ENCODE measurements at places on chromosomes 7 and 10.

DNA sequence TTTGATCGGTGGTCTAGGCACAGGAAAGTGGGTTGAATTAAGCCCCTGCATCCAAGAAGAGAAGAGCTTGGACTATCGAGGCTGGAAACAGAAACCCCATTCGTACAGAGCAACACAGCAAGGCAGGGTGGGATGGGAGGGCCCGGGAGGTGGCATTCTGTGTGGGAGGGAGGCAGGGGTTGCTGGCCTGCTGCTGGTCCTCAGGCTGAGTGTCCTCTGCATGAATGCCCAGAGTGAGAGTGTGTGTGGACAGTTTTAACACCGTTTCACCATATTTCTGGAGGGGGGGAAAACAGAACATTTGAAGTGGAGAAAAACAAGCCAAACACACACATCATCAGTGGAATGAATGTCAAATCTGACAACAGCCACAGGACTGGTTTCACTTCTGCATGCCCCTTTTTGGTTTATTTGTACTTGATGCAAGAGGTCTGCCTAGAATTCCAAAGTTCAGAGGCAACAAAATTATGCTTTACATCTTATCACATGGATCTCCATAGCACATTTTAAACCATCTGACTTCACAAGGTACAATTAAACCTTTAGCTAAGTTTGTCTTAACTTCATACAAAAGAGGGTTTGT, 11.1 kb upstream of the ENO4 start:
- no peak for DNase-seq

DNA sequence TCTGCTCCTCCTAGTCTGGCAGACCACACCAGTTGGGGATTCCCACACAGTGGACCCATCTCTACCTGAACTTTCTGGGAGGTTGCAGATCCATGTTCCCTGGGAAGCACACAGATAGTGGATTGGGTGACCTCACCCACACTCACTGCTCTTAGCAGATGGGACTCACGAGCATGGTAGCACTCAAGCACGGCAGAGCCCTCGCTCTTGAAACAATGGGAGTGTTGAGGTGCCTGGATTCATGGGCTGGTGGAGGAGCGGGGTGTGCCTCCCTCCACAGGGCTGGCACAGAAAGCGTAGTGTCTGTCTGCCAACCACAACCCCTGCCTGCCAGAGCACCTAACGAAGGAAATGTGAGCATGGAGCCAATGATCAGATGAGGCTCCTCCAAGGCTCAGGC, 568.0 kb downstream of the POM121L12 start:
- DNase-seq: no peak

DNA sequence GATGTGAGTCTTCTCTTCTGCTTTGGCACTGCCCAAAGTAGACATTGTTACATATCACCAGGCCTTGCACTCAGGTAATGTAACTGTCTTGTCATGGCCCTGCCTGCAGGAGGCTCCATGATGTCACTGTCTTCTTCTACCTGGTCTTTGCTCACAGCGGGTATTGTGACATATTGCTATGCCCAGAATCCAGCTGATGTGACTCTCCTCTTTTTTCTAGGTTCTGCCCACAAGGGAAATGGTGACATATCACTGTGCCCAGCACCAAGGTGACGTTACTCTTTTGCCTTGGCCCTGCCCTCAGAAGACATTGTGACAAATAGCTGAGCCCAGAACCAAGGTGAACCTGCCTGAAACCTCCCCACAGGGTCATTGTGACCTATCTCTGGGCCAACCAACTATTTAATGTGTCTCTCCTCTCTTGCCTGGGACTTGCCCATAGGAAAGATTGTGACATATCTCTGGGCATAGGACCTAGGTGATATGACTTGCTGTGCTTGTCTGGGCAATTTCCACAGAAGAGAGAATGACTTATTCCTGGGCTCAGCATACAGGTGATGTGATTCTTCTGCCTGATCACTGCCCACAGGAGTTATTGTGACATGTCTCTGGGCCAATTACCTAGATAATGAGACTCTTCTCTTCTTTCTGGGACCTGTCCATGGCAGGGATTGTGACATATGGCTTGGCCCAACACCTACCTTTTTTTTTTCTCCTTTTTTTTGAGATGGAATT, 26.5 kb upstream of the ZNF107 start:
- DNase-seq: no peak

DNA sequence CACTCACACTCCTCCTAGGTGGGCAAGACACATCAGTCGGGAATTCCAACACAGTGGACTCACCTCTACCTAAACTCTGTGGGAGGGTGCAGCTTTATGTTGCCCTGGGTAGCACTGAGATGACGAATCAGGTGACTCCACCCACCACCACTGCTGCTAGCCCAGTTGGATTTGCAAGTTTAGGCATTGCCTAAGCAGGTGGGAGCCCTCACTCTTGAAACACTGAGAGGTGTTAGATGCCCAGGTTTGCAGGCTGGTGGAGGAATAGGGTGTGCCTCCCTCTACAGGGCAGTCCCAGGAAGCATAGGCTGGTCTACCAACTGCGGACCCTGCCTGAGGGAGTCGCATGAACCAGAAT, 708.9 kb downstream of the POM121L12 start:
- DNase-seq: no peak

DNA sequence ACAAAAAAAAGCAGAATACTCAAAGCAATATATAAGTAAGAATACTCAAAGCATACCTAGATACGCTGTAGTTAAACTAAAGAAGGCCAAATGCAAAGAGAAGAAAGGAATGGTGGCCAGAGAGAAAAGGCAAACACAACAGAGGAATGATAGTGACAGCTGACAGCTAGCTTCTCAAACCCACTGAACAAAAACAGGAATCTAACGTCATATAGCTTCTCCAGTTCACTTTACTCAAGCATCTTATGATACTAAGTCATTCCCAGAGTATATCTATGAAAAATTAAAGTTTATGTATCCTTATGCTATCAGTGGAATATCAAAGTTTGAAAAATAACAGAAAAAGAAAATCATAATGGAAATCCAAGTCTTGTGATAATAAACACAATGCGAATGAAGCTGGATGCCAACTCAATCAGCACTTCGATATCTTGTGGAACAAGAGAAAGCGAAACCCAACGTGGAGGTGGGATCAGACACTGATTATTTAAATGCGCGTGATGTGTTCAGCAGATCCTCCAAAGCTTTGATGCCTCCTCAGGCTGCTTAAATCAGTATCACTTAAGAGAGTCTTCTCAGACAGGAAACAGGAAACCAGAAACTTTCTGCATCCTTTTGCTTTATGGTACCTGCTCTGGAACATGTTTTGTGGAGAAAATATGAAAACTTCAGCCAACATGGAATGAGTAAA, 102.8 kb downstream of the PIP4K2A start:
- DNase-seq: no peak

GRCh38 chr7:28102797-28103196, 77.8 kb downstream of the JAZF1 start:
- DNase-seq: no peak

DNA sequence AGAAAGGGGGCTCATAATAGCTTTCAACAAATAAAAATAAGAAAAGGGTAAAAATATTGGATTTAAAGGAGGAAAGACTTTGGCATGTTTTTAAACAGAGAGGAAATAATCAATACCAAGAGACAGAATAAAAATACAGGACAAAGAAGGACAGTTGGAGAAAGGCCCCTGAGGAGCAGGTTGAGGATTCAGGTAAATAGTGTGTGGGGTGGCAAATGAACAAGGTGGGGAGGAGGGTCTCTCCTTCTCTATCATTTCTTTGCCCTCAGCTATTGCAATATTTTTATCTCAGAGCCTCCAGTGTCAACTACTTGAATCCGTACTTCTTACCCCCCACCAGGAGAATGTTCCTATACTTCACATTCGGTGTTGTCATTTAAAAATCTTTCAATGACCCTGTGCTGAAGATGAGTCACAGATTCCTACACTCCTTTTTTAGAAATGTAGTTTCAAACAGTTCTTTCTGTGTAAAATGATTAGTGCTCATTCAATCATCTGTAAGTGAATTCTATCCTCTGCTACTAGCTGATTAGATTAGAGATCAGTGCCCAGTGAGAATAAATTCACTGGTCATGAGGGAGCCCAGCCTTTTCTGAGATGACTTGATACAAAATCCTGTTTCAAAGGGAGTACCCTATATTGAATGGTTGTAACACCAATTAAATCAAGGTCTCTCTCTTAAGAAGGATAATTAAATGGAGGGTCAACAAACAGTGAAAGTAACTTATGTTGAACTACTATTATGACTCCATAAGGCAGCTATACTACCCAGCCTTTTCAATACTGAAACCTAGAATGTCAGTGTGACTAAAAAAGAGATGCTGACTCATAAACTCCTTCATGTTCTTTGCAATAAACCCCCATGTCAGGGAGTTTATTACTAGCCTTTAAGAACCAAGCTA, 50.4 kb upstream of the WNT16 start:
- DNase-seq: no peak

DNA sequence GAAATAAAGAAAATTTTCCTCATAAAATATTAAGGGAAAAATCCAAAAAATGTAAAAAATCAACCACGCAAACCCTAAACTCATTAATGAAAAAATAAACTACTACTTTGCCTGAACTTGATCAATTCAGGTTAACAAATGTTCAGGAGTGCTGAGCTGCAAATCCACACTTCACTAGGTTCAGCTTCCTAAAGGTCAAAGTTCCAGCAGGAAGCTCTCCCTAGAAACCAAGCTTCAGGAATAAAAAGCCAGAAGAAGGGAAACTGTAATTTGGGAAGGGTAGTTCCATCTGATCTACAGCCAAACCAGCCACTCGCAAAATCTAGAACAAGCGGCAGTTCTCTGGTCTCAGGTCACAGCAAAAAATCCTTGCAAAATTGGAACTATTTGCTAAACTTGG, 7.8 kb upstream of the NMT2 start:
- no peak for DNase-seq

GRCh38 chr7:32479574-32480200, 10.5 kb downstream of the LSM5 start:
- DNase-seq: no peak

- DNase-seq: no peak
These were observed 24.0 kb upstream of the GPNMB start for GRCh38 chr7:23222439-23223030.

DNA sequence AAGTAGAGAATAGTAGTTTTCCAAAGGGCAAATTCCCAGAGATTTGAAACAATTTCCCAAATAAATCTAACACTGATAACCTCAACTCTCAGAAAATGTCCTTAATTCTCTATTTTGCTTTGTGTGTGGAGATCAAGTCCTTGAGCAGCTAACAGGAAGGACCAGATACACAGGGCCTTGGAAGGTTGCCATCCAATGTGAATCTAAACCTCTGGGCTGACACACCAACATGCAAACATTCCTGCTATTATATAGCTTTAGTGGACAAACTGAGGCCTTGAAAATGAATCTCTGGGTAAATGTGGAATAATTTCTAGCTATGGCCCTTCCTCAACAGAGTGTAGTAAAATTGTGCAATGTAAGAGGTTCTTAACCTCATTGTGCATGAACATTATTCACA, 44.1 kb upstream of the PARD3 start:
- no peak for DNase-seq

- DNase-seq: no peak
These were observed 411.5 kb downstream of the SFMBT2 start for GRCh38 chr10:6999232-6999925.

GRCh38 chr7:6562106-6562505, 10.8 kb upstream of the GRID2IP start:
- DNase-seq: no peak

GRCh38 chr7:26284477-26284876, 7.2 kb upstream of the SNX10 start:
- DNase-seq: no peak

- no peak for DNase-seq
These were observed 633.4 kb downstream of the PARD3 start for GRCh38 chr10:34181553-34182300.

- no peak for DNase-seq
These were observed 90.8 kb upstream of the EEPD1 start for GRCh38 chr7:36062154-36062815.

DNA sequence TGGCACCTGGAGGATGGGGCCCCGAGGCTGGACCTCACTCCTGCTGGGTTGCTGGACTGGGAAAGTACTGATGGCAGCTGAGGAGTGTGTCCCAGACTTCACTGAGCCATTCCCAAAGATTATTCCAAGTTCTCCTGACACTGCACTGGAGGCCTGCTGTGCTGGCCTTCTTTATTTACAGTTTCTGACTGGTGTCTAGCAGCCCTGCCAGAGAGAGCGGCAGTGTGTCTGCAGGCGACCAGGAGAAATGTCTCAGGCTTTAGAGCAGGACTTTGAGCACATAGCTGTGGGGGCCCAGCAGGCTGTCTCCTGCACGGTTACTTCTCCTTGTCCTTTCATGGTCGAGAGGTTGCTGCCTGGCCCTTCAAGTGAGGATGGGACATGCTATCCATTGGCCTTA, 16.1 kb downstream of the HTRA1 start:
- DNase-seq: no peak

DNA sequence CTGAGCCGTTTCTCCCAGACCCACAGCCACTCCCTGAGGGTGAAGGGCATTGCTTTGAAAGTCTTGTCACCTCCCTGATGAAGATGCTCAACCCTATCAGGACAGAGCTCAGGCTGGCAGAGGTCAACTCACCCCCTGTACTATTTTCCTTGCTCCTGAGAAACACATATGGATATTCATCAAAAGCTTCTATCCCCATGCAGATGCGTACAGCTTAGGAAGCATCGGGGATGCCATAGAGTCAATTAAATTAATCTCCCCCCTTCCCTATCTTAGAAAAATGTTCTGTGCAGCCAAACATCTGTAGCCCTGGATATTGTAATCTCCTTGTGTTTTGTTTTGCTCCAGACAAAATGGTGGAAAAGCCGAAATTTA, 67.2 kb downstream of the EMX2 start:
- DNase-seq: no peak

DNA sequence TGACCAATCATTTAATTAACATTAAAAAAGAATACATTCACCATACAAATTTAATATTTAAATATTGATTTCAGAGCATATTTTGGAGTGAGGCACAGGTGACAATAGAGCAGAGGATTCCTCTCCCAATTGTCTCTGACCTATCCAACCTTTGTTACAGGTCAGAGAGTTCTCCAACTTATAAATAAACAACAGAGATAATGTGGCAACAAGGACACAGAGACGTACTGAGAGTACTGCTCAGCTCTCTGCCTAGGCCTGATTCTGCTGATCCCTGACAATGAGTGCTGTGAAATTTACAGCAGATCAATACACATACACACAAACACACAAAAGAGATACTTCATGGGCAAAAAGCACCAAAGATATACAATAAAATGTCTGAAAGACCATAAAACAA, 18.3 kb upstream of the AGAP5 start:
- DNase-seq: no peak

- no peak for DNase-seq
These were observed 14.5 kb downstream of the FAM24B start for GRCh38 chr10:122864901-122865300.

- DNase-seq: no peak
These were observed 115.9 kb downstream of the RAPGEF5 start for GRCh38 chr7:22240904-22241571.

- DNase-seq: no peak
These were observed 94.1 kb downstream of the COL13A1 start for GRCh38 chr10:69895759-69896158.
